ENCODE measurements at places on chromosomes 1 and 21.

GRCh38 chr1:111414756-111415155 is 12.8 kb downstream of the OVGP1 start:
- DNase-seq: no peak

DNA sequence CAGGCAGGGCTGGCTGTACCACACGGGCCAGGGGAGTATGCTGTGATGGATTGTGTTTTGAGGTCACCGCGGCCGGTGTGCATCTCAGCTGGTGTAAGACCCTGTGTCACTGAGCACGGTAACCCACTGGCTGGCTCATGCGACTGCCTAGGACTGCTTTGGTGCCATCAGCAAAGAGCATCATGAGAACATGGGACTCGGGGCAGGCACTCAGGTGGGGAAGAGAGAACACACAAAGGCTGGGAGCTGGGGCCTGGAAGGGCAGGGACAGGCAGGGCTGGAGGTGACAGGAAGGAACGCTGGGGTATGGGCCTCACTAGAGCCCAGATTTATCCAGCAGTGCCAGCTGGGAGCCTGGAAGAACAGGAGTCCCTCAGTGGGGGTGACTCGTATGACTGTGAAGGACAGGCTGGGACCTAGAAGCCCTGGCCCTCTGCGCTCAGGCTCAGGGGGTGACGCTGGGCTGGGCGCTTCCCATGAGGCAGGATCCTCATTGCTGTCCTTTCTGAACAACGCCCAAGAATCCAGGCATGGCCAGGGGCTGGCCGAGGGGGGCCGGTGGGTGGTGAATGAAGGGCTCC is 210.4 kb upstream of the VAMP3 start:
- no peak for DNase-seq

GRCh38 chr1:8754993-8755392 is 62.4 kb downstream of the RERE start:
- no peak for DNase-seq

DNA sequence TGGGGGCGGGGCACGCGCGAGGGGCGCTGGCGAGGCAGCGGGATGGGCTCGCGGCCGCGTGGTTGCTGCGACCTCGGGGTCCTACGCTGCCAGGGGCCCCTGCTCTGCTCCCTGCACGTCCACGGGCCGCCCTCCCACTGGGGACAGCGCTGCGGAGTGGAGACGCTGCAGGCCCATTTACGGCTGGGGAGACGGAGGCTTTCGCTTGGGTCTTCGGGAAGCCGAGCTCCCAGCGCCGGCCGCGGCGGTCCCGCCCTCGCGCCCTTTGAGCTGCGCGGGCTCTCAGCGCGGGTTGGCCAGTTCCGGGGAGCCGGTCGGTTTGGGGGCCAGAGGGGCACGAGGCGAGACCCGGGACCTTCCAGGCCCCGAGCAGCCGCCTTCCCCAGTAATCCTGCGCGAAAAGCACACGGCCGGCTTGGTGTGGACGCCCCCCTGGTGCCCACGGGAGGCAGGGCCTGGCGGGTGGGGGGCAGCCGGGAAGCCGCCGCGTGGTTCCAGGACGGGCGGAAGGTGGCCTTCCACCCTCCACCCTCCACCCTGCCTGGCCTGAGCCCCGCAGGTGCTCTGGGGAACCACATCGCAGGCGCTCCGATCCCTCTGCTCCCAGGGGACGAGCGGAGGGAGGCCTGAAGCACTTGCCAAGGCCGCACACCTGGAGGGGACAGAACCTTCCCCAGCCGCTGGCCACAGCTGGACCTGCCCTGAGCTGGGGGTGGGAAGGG is 570 bp upstream of the PEX10 start:
- no peak for DNase-seq

- DNase-seq: no peak
Measured at GRCh38 chr1:61056196-61056572, 26.2 kb upstream of the NFIA start.

GRCh38 chr1:43565600-43566360 is 35.1 kb downstream of the PTPRF start:
- peak; percentile 11 for DNase-seq

DNA sequence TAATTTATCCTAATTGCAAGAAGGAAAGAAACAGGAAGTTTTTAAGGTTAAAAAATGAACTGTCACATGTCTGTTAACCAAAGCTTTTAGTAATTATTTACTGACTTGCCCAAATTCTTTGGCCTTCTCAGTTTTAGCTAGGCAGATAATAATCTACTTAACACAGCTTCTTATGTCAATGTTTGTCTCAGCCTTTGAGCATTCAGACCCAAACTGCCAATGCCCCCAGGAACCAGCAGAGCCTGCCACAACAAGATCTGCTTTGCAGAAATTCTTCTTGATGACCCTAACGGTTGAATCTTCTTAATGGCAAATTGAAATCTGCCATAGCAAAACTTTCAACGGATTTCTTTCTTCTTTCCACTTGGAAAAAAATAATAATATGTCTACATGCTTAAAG is 792.4 kb upstream of the ADGRL2 start:
- DNase-seq: no peak

DNA sequence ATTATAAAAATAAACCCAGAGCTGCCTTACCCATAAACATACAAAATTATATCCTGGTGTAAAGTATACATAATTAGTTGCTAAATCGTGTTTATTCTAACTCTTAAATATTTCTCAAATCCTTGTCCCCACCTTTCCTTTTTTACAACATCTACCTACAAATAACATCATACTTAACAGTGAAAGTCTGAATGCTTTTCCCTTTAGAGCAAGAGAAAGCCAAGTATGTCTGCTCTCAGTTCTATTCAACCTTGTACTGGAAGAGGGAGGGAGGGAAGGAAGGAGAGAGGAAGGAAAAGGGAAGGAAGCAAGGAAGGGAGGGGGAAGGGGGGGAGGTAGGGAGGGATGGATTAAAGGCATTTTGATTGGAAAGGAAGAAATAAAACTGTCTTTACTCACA is 14.6 kb downstream of the DOCK7 start:
- DNase-seq: no peak

GRCh38 chr1:88784551-88784950 is 100.5 kb downstream of the PKN2 start:
- no peak for DNase-seq

- no peak for DNase-seq
Measured at GRCh38 chr1:78779831-78780230, 130.2 kb downstream of the IFI44 start.

- DNase-seq: no peak
Measured at GRCh38 chr1:16250524-16251251, 13.7 kb upstream of the CPLANE2 start.

DNA sequence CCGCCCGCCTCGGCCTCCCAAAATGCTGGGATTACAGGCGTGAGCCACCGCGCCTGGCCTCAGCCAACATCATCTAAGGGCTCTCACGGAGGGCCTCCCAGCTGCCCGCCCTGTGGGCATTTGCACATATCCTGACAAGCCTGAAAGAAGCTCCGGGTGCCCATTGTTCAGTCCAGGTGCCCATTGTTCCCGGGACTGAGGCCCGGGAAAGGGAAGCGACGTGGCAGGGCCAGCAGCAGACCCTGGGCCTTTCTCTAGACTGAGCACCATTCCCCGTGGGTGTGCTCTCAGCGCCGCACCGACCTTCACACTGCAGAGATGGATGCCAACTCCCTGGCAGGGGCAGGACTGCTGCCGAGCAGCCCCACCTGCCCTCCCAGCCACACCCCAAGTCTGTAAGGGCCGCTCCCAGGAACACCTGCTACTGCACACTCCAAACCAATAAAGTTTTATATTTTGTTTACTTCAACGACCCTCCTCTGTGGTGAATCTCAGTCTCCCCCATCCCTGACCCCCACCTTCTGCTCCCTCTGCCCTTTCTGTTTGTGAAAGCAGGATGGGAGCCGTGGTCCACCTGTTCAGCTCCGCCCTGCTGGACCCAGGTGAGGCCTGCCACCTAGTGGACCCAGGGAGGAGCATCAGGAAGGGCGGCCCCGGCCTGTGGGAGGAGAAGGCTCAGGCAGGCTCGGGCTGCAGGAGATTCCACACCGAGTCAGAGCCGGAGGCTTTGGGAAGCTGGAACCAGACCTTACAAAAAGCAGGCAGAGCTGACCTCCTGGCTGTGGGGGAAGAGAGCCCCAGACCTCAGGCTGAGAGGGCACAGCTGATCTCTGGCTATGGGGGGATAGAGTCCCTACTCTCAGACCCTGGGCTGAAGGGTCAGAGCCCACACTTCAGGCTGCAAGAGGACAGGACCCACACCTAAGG is 1.1 kb upstream of the TMEM82 start:
- DNase-seq: peak; percentile 59

GRCh38 chr21:45306453-45306831 is 18.7 kb upstream of the POFUT2 start:
- DNase-seq: no peak

DNA sequence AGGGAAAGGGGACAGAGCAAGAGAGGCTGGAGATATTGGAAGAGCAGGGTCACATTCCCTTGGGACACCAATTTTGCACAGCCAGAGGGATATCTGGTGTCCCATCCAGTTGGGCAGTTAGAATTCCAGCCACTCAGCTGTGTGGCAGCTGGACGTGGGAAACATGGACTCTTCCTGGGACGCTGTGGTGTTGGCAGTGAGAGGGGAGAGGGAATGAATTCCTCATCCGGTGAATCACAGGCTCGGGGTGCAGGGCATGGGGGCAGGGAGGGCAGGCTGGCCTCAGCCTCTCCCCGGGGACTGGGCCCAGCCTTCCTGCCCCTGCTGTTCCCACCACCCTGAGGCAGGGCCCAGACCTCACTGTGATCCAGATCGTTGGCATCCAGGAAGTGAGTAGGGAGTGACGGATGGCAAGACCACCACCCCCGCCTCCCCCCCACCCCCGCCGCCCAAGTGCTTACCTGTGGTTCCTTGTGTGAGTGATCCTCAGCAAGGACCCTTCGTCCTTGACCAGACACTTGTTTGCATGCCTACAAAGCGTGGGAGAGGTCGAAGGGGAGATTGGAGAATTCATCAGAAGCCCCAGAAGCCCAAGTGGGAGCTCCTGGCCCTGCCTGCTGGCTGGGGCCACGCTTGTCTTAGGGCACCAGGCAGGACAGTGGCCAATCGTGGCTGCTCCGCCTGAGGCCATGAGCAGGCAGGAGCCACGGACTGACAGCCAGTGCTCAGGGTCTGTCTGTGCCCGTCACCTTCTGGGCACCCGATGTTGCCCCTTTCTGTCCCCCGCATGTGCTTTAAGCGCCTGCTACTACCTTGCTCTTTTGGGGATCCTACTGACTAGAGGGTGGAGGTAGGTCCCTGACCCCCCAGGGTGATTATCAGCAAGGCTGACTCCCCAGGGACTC is 8.7 kb downstream of the WNT3A start:
- DNase-seq: no peak

- DNase-seq: no peak
Measured at GRCh38 chr1:75097654-75098053, 36.5 kb upstream of the LHX8 start.

GRCh38 chr21:23801292-23801691 is 1806.0 kb downstream of the MRPL39 start:
- DNase-seq: no peak

GRCh38 chr1:172394141-172394751 is 26.2 kb upstream of the C1orf105 start:
- peak; percentile 81 for DNase-seq

GRCh38 chr1:103569493-103569892 is 1.9 kb upstream of the AMY2B start:
- DNase-seq: no peak

DNA sequence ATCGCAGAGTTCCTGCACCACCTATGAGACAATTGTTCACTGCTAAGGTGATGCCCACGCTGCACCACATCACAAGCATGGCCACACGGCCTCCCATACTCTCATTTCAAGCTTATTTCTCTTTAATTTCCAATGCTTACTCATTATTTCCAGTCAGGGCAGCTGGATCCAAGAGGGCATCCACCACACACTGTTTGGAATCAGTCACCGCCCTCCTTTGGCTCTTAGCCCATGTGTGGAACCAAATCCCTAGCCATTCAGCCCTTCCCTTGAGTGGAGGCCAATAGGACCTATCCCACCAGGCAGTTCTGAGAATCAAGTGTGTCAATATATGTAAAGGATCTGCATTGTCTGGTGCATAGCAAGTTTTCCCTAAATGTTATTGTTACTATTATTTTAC is 26.3 kb upstream of the PALMD start:
- no peak for DNase-seq

DNA sequence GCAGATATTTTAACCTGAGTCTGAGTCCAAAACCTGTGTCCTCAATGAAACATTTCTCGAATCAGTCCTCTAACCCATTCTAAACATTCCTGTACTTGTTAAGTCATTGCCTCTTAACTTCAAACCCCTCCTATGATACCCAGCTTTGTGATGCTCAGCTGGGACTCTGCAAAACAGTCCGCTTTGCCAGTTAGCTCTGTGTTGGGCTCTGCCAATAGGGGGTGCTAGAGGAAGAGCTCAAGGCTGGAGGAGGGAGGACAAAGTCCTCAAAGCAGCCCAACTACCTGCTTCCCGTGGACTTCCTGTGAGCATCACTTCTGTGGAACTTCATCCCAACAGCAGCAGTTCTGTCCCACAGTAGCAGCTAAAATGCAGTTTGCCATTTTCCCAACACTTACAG is 38.1 kb upstream of the SYT14 start:
- DNase-seq: no peak

DNA sequence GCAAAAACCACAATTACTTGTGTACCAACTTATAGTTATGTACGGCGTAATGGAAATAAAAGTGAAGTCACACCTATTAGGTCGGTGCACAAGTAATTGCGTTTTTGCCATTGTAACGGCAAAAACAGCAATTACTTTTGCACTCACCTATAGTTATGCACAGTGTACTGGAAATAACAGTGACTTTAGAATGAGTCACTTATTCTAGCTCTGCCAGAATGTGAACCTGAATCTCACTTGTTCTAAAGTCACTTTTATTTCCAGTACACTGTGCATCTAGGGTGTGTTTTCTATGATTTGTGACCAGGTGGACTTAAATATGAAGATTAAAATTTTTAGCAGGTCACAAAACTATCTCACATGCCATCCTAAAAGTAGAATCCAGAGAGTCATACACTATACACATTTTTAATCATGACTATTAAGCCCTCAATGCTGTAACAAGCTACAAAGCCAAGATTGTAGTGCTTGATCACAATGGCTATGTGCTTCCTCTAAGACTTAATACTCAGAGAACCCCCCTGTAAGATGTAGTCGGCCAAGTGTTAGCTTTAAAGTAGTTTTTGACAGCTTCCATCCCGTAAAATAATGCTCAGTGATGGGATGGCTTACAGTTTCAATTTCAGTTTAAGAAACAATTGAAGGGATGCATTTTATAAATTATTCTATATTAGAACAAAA is 218.8 kb downstream of the NEGR1 start:
- DNase-seq: no peak

GRCh38 chr1:191788551-191788950 is 369.7 kb upstream of the RGS18 start:
- no peak for DNase-seq

DNA sequence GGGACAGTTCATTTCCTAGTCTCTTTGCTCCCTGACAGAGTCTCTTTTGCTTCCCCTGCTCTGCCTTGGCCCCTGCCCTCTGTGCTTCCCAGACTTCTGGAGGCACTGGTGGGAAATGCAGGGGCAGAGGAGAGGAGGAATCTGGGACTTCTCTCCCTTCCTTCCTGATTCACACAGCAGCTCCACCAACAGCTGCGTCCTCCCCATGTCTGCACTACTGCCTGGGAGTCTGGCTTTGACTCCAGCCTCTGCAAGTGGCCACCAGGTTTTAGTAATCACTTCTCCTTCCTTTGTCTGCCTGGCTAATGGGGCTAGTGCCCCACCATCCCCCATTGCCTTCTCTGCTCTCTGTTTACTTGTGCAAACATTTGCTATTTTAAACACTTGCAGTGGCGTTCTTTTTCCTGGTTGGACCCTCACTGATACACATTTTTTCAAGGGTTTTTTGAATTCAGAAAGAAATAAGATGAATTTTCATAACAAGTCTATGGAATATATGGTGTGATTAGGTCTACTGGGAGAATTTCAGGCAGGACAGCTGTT is 21.9 kb downstream of the FASLG start:
- DNase-seq: no peak

GRCh38 chr1:107877092-107877491 is 87.9 kb downstream of the VAV3 start:
- no peak for DNase-seq

All from CD4-positive, alpha-beta T cell treated with Interleukin-15 for 4 hours (primary cell).